ENCODE measurements at places on chromosomes 7 and 10.
A peak's percentile ranks its signal among the peaks of the same experiment; 100 is the strongest.

DNA sequence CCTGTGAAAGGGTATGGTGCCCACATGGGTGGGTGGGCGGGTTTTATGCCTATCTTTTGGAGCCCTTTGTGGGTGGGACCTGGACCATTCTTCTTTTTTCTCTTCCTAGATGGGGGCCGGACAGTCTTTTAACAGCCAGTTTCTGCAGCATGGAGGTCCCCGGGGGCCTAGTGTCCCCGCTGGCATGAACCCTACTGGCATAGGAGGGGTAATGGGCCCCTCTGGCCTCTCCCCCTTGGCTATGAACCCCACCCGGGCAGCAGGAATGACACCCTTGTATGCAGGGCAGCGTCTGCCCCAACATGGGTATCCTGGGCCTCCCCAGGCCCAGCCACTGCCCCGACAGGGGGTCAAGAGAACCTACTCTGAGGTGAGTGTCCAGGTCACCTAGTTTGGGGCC, 9.1 kb downstream of the ZMIZ2 start:
- DNase-seq, result no peak

DNA sequence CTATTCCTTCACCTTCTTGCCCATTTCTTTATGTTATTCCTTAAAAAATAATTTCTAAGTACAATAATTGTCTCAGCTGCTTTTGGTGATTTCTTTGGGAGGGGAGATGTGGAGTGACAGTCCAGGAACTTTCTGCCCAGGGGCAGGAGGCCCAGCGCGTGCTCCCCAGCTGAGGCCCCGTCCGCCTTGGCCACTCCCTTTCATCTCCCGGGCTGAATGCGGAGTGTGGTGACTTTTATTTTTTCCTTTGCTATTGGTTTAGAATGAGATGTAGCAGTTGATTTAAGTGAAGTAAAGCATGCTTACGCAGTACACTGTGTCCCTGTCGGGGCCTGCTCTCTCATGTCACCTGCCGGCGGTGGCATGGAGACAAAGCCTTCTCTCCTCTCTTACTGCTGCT, 141.6 kb downstream of the MGMT start:
- no peak for DNase-seq

DNA sequence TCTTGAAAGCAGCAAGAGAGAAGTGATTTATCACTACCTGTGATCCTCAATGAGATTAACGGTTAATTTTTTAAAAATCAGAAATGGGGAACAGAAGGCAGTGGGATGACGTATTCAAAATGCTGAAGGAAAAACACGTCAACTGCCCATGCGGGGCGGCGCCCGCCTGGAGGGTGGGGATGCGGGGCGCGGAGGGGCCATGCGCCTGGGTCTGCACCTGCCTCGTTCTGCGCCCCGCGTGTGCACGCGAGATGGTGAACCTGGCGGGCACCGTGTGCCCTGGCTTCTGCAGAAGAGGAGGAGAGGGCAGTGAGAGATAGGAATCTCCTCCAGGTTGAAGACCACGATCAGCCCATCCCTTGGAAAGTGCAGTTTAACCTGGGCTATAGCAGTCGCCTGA, 79.3 kb upstream of the ZNF32 start:
- peak; percentile 26 for DNase-seq

- no peak for DNase-seq
Observed at GRCh38 chr10:15809450-15809849, 50.9 kb downstream of the MINDY3 start.

DNA sequence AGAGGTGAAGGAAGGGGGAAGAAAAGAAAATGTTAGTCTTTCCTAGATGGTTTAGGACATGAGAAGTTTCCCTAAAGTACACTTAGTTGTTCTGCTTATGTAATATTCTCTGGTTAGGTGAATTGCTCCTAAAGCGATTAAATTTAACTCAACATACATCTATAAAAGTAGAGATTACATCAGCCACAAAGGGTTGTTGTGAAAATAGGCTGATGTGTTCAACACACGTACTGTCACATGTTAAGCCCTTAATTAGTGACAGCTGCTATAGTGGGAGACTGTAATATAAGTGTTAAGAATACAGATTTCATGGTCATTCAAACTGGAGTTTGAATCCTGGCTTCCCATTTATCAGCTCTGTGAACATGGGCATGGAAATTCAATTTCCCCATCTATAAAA, 12.8 kb downstream of the HECTD2 start:
- DNase-seq, result no peak

GRCh38 chr7:216360-217300, 24.3 kb downstream of the FAM20C start:
- no peak for DNase-seq

DNA sequence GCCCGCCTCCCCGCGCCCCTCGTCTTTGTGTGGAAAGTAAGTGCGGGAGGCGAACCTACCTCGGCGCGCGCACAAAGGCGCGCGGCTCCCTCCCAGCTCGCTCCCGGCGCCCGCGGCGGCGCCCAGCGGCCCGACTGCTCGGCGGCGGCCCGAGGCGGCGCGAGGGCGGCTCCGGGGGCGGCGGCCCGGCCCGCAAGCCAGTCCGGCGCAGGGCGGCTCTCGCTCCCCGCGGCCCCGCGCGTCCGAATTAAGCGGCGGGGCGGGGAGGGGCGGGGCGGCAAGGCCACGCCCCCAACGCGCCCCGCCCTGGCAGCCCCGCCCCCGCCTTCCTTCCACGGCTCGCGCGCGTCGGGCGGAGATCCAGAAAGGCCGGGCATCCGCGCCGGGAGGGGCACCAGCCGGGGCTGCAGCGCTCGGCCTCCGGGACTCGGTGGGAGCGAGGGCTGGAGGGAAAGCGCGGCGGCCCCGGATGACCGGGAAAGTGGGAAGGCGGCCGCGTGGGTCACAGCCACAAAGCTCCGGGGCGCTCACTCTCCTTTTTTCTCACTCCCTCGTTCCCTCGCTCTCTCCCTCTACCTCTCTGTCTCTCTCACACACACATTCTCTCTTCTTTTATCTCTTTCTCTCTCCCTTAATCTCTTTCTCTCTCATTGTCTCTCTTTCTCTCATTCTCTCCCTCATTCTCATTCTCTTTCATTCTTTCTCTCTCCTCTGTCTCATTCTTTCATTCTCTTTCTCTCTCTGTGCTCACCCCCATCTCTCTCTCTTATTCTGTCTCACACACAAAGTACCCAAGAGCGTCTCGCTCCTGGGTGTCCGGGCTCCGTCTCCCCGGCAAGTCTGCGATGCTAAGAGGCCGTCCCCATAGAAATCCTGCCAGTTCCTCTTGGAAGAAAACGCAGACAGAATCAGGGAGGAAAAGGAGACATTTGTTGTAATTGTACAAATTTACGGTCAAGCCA, 170.2 kb downstream of the FAM107B start:
- DNase-seq, result peak; percentile 92

DNA sequence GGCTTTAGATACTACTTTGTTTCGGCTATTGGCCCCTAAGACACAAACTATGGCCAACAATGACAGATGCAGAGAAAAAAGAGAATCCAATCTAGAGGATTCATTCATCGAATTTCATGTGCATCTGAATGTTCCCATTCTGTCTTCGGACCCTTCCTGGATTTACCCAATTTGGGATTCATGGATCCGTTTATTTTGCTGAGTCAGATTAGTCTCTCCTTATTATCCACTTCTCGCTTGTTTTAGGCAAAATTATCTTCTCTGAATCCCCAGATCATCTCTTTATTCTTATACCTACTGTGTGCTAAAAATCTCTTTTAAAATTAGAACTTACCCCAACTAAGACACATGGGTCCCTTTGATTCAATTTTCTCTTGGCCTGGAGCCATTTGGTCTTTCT, 6.5 kb downstream of the TRPV6 start:
- DNase-seq, result no peak

DNA sequence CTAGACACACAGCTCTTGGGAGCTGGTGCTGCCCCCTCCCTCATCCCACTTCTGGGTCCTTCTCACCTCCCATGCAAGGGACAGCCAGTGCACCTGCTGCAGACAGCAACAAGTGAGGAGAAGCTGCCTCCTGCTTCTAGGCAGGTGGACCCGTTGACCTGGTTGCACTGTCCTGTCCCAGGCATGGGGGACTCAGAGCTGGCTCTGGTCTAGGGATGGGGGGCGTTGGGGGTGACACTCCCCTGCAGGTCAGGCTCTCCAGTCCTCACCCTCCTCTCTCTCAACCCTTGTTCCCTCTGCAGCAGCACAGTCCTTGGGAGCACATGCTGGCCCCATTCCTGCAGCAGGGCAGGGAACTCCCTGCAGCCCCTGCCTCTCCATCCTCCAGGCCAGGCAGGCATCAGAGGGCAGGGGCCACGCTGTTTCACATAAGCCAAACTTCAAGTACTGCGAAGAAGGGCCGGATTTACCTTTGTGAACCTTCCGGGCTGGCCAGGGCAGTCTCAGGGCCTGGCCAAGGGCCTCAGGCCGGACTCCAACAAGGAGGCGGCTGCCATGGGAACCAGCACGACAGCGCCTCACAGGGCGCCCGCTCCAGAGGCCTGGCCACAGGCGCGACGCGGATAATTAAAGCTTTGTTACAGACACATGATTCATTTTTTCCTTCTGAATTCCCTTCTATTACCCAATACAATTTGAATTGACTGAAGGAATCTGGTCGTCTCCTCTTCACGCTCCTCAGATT, 48.5 kb downstream of the RASGEF1A start:
- no peak for DNase-seq

GRCh38 chr7:47221826-47222225, 360.1 kb downstream of the TNS3 start:
- DNase-seq, result no peak

- DNase-seq, result no peak
Observed at GRCh38 chr10:93973748-93974445, 19.8 kb upstream of the PLCE1 start.

DNA sequence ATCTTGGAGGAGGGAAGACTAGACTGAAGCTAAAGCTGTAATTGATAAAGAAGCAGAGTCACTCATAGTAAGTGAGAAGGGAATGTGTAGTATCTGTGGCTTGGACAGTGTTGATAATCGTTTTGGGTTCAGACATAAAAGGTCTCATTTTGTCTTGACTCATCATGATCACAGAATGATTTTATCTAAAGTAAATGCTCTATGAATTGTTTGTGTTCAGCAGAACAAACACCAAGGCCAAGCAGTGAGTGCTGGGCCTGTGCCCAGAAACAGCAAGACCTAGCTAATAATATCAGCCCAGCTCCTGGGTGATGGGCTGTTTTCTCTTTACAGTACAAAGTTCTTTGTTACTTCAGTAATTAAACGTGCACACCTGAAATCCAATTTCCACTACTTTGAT, 26.7 kb upstream of the CD36 start:
- no peak for DNase-seq

GRCh38 chr10:128498746-128499145, 372.5 kb upstream of the MKI67 start:
- DNase-seq, result no peak

DNA sequence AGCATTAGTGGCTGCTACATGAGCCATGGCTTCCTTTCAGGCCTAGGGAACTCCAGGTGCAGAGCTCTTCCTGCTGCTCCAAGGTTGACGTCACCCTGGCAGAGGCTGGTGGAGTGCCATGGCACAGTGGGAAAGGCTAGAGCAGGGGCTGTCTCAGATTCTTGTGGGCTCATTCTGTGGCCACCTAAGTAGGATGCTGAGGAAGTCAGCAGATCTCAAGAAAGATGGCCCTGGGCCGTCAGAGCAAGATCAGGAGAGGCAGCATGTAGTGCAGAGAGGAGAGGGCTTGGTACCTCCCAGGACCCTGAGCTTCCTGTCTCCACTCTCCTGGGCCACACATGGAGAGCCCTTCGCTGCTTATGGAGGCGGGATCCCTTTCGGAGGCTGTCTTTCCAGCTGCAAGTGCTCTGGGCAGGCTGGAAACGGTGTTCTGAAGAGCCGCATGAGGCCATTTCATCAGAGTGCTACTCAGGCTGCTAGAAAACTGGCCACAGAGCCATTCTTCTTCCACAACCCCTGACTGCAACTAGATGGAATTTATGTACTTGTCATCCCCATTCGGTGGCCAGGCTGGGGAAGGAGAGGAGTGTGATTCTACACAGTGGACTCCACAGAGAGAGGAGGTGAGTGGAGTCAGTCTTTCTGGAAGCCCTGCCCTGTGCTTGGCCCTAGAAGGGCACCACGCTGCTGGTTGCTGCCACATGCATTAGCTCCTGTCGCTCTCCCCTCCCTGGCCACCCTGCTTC, 304.2 kb downstream of the RPS24 start:
- DNase-seq, result no peak

DNA sequence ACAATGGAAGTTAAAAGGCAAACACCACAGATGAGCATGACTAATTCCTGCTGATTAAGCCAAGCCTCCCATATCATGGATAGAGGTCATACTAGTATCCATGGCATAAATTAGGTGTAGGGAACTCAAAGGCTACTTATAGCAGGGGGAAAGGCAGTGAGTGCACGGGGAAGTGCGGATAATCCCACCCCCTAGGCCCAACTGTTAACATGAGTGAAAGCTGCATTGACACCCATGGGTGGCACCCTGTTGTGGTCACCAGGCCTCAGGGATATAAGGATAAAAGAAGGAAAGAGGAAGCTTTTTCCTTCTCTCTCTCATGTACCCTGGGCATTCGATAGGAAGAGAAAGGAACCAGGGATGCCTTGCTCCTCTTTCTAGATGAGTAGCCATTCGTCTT, 161.9 kb downstream of the DGKB start:
- no peak for DNase-seq

DNA sequence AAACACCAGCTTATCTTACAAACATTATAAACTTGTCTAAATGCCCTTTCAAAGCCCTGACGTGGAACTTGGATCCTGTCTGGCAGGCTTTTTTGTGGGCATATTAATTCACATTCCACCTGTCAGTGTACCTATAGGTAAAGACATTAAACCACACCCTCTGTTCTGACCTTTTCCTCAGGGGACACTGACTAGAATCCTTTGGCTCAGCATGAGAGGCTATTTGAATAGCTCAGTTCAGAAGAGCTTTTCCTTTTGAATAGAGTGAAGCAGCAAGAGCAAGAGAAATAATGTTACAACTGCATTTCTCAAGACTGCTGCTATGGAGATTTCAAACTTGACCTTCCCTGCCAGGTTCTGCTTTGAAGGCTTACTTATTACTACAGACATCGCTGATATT, 76.9 kb downstream of the CYP51A1 start:
- DNase-seq, result no peak

- no peak for DNase-seq
Observed at GRCh38 chr7:28176174-28176573, 4.4 kb downstream of the JAZF1 start.

- DNase-seq, result no peak
Observed at GRCh38 chr10:62052276-62052675, 150.8 kb downstream of the ARID5B start.

DNA sequence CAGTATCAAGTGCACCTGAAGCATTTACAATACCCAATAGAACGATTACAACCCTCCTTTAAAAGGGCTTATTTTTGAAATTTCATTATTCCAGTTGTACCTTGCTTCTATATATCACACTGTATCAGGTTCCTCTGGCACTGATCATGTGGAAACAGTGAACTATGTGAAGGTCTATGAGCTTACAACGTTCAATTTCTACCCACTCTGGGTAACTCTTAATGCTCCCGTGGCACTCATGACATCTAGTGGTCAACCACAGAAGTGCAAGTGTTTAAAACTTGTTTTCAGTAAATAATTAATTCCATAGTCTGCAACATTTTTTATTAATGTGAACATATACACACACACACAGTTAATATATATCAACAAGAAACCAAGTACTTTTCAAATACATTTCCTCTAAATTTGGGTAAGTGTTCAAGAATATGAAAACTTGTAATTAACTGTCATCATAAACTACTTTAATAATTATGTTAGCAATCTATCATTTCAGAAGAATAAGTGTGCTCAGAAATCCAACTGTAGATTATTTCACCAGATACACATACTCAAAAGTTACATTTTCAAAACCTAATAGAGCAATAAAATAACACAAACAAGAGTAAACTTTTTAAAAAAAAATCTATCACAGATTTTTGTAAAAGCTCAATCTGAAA, 61.0 kb downstream of the MPP7 start:
- DNase-seq, result peak; percentile 80

- DNase-seq, result no peak
Observed at GRCh38 chr7:64916-65341, 127.4 kb upstream of the FAM20C start.
